ENCODE measurements at places on chromosomes 6 and 20. TPM values are rescaled to one million over a fixed set of nuclear protein-coding genes. Genes with fewer than 3 reads are reported as not detected.
A peak's percentile ranks its signal among the peaks of the same experiment; 100 is the strongest.

HMGN3 gene
- 49.4 TPM for total RNA-seq

GRCh38 chr6:168352096-168352495 lies 32.5 kb upstream of the DACT2 start:
- peaks cover 8% of the 10 kb centered on the region for H3K27me3 ChIP-seq
- H3K36me3 ChIP-seq, result no peaks in the 10 kb centered on the region
- DNase-seq, result no peak

DNA sequence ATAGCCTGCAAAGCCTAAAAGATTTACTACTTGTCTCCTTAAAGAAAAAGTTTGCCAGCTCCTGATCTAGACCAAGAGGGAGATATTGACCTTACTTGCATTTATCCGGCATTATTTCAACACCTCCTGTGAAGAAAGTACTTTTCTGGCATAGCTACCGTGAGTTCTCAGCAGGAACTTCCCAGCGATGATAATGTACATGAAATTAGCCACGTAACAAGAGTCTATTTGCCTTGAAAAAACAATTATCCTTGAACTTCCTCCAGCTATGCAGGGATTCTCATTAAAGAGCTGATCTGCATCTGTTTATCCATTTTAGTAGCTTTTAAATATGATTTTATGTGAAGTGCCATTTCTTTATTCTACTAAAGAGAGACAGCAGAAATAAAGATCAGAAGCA lies 41.7 kb downstream of the ALDH5A1 start:
- H3K4me1 ChIP-seq, result no peaks in the 10 kb centered on the region
- no peak for DNase-seq
- H3K36me3 ChIP-seq, result peaks cover 13% of the 10 kb centered on the region
- no peak overlapping the region for H3K27ac ChIP-seq
- H3K4me3 ChIP-seq, result no peak overlapping the region

BPI gene
- not detected for total RNA-seq

PRSS16 gene
- 0.65 TPM for total RNA-seq

- no peaks in the 10 kb centered on the region for H3K36me3 ChIP-seq
- H3K27me3 ChIP-seq, result peaks cover 34% of the 10 kb centered on the region
- peak within 1 kb of the TSS; percentile 72 for H3K4me3 ChIP-seq
- DNase-seq, result peak; percentile 35
- H3K27ac ChIP-seq, result no peak within 1 kb of the TSS
Measured at GRCh38 chr6:5084781-5085647, at the start of gene PPP1R3G. PPP1R3G (plus strand) TSS chr6:5085341; CDS start chr6:5085486, 145 bp downstream.

- no peaks in the 10 kb centered on the region for H3K36me3 ChIP-seq
- DNase-seq, result no peak
- H3K27ac ChIP-seq, result no peak overlapping the region
Measured at GRCh38 chr6:23654745-23655144, 471.3 kb upstream of the NRSN1 start.

DNA sequence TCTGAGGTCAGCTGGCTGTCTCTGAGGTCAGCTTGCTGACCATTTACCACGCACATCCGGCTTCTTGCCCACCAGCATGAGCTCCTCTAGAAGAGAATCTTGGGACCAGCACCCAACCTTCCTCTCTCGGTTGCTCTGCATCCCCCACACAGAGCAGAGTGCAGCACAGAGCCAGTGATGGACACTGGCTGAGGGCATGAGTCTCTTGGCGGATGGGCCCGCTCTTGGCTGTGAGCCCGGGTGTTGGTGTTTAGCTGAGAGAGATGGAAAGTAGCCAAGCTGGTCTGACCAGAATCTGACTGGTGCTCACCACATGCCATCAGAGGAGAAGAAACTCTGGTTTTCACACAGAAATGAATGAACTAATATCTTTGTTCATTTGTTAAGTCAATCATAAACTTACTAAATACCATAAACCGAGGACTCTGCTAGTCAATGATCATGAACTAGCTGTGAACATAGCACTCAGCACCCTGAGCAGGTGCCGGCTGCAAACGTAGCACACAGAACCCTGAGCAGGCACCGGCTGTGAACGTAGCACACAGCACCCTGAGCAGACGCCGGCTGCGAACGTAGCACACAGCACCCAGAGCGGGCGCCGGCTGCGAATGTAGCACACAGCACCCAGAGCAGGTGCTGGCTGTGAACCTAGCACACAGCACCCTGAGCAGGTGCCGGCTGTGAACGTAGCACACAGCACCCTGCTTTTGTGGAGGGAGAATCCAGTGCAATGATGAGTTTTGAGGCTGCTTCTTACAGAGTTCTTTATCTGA lies 10.4 kb upstream of the THBS2 start:
- no peaks in the 10 kb centered on the region for H3K36me3 ChIP-seq
- no peak overlapping the region for H3K27ac ChIP-seq
- H3K4me3 ChIP-seq, result no peak overlapping the region
- no peak for DNase-seq

HCRTR2 gene
- not detected for total RNA-seq

ABT1 gene
- 27.9 TPM for total RNA-seq

DNA sequence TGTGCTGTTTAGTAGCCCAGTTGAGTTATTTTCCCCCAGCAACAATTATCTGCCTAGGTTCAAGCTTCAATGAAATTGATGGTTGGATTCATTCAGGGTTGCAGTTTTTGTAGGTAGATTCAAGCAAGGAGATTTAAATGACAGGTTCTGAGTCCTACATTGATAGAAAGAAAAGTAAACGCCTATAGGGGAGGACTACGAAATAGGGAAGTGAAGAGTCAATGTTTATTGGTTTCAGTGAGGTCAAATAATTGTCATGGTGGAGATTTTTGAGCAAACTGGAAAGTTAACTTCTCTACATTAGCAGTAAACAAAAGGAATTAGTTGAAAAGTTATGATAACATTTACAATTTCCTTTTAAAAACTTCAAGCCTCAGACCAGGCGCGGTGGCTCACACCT lies 734 bp upstream of the WFDC13 start:
- H3K27me3 ChIP-seq, result peaks cover 18% of the 10 kb centered on the region
- no peak overlapping the region for H3K27ac ChIP-seq
- H3K36me3 ChIP-seq, result no peaks in the 10 kb centered on the region
- no peak overlapping the region for H3K4me3 ChIP-seq
- no peak for DNase-seq

HFE gene
- 0.25 TPM for total RNA-seq

DNA sequence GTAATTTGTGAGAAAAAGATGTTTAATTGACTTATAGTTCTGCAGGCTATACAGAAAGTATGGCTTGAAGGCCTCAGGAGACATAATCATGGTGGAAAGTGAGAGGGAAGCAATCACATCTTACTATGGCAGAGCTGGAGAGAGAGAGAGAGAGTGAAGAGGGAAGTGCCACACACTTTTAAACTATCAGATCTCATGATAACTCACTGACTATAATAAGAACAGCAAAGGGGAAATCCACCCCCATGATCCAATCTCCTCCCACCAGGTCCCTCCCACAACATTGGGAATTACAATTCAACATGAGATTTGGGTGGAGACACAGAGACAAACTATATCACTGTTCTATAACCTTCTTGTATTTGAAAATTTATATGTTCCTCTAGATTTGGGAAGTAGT lies 117.2 kb upstream of the BMP5 start:
- H3K27me3 ChIP-seq, result no peaks in the 10 kb centered on the region
- no peaks in the 10 kb centered on the region for H3K36me3 ChIP-seq
- no peak for DNase-seq

NMBR gene
- not detected for total RNA-seq

- H3K27me3 ChIP-seq, result no peaks in the 10 kb centered on the region
- no peak for DNase-seq
- H3K36me3 ChIP-seq, result no peaks in the 10 kb centered on the region
- H3K27ac ChIP-seq, result no peak overlapping the region
Measured at GRCh38 chr6:140871911-140872310, 1260.8 kb upstream of the GJE1 start.

ZNF391 gene
- total RNA-seq, result 4.5 TPM

GRCh38 chr6:76495909-76496308 lies 423.4 kb upstream of the IMPG1 start:
- H3K4me3 ChIP-seq, result no peak overlapping the region
- H3K4me1 ChIP-seq, result no peaks in the 10 kb centered on the region
- H3K27ac ChIP-seq, result no peak overlapping the region
- DNase-seq, result peak; percentile 2

GPX6 gene
- total RNA-seq, result not detected

GRCh38 chr6:52271852-52272460 lies 12.6 kb downstream of the MCM3 start:
- H3K36me3 ChIP-seq, result peaks cover 84% of the 10 kb centered on the region
- H3K27me3 ChIP-seq, result no peaks in the 10 kb centered on the region
- H3K4me3 ChIP-seq, result no peak overlapping the region
- peaks cover 8% of the 10 kb centered on the region for H3K4me1 ChIP-seq
- DNase-seq, result no peak

MROH8 gene
- 3.1 TPM for total RNA-seq

- H3K4me1 ChIP-seq, result peaks cover 7% of the 10 kb centered on the region
- H3K27ac ChIP-seq, result no peak overlapping the region
- DNase-seq, result no peak
- H3K27me3 ChIP-seq, result peaks cover 2% of the 10 kb centered on the region
Measured at GRCh38 chr6:127262896-127263295, 3.8 kb upstream of the RNF146 start.

GRCh38 chr20:34971561-34972235 lies 16.0 kb downstream of the MYH7B start:
- no peak overlapping the region for H3K4me3 ChIP-seq
- no peaks in the 10 kb centered on the region for H3K27me3 ChIP-seq
- no peaks in the 10 kb centered on the region for H3K36me3 ChIP-seq
- no peak for DNase-seq
- H3K4me1 ChIP-seq, result no peaks in the 10 kb centered on the region

IMPG1 gene
- total RNA-seq, result not detected

- H3K36me3 ChIP-seq, result no peaks in the 10 kb centered on the region
- H3K4me1 ChIP-seq, result no peaks in the 10 kb centered on the region
- H3K4me3 ChIP-seq, result no peak overlapping the region
- no peaks in the 10 kb centered on the region for H3K27me3 ChIP-seq
- no peak for DNase-seq
Measured at GRCh38 chr20:6583134-6583738, 184.2 kb upstream of the BMP2 start.

PTGIS gene
- 1.5 TPM for total RNA-seq

DNA sequence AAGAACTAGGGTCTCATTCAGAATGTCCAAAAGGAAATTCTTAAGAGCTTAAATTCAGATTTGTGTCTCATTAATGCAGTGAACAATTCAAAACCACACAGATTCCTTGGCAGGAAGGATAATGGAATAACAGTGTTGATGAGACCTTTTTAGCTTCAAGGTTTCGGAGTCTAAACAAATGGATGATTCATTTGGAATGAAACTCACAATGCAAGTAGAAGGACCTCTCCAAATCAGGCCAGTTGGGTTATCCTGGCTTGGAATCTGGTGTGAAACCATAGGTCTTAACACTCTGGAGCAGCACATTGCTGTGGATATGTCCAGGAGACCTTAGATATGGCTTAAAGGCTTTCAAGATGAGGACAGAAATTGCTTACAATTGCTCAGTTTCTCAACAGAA lies 44.9 kb downstream of the KCTD20 start:
- peak overlapping the region; percentile 34 for H3K27ac ChIP-seq
- H3K36me3 ChIP-seq, result peaks cover 63% of the 10 kb centered on the region
- peaks cover 3% of the 10 kb centered on the region for H3K4me1 ChIP-seq
- no peak for DNase-seq
- H3K27me3 ChIP-seq, result no peaks in the 10 kb centered on the region
- no peak overlapping the region for H3K4me3 ChIP-seq

GRCh38 chr6:116287689-116288282 lies 8.1 kb upstream of the TSPYL1 start:
- H3K4me3 ChIP-seq, result no peak overlapping the region
- DNase-seq, result no peak
- H3K27ac ChIP-seq, result no peak overlapping the region
- H3K4me1 ChIP-seq, result no peaks in the 10 kb centered on the region
- H3K27me3 ChIP-seq, result no peaks in the 10 kb centered on the region

PI3 gene
- total RNA-seq, result not detected

GRCh38 chr6:144155529-144155928 lies 5.2 kb downstream of the STX11 start:
- peaks cover 55% of the 10 kb centered on the region for H3K4me1 ChIP-seq
- no peak overlapping the region for H3K4me3 ChIP-seq
- no peak for DNase-seq
- H3K27me3 ChIP-seq, result no peaks in the 10 kb centered on the region
- H3K27ac ChIP-seq, result peak overlapping the region; percentile 58
- H3K36me3 ChIP-seq, result peaks cover 73% of the 10 kb centered on the region

DNA sequence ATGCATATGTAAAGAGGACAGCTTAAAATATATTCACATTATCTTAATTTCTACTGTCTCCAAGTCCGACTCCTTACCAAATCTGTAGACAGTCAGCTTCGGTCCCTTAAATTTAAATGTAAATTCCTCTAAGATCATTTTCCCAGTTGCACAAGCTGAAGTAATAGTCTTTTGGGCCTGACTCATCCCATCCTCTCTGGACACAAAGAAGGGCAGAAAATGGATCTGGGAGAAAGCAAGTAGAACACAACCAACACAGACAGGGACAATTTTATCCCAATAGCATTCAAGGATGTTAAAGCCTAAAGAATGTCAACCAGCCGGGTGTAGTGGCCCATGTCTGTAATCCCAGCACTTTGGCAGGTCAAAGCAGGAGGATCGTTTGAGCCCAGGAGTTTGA lies 228.3 kb downstream of the ARHGAP18 start:
- H3K27ac ChIP-seq, result no peak overlapping the region
- no peaks in the 10 kb centered on the region for H3K27me3 ChIP-seq
- no peak for DNase-seq
- H3K4me1 ChIP-seq, result peaks cover 12% of the 10 kb centered on the region
- H3K4me3 ChIP-seq, result no peak overlapping the region
- H3K36me3 ChIP-seq, result peaks cover 2% of the 10 kb centered on the region

TAF11 gene
- 29.3 TPM for total RNA-seq

- no peak overlapping the region for H3K4me3 ChIP-seq
- peaks cover 29% of the 10 kb centered on the region for H3K36me3 ChIP-seq
- DNase-seq, result no peak
- H3K27ac ChIP-seq, result peak overlapping the region; percentile 20
- H3K27me3 ChIP-seq, result no peaks in the 10 kb centered on the region
Measured at GRCh38 chr6:33279971-33280511, 3.1 kb downstream of the B3GALT4 start.

COL11A2 gene
- 1.4 TPM for total RNA-seq

OLIG3 gene
- 0.61 TPM for total RNA-seq

GRCh38 chr6:37060195-37060559 lies 54.7 kb downstream of the FGD2 start:
- peaks cover 7% of the 10 kb centered on the region for H3K4me1 ChIP-seq
- H3K36me3 ChIP-seq, result no peaks in the 10 kb centered on the region
- no peaks in the 10 kb centered on the region for H3K27me3 ChIP-seq
- H3K27ac ChIP-seq, result no peak overlapping the region
- H3K4me3 ChIP-seq, result no peak overlapping the region
- DNase-seq, result no peak

DNA sequence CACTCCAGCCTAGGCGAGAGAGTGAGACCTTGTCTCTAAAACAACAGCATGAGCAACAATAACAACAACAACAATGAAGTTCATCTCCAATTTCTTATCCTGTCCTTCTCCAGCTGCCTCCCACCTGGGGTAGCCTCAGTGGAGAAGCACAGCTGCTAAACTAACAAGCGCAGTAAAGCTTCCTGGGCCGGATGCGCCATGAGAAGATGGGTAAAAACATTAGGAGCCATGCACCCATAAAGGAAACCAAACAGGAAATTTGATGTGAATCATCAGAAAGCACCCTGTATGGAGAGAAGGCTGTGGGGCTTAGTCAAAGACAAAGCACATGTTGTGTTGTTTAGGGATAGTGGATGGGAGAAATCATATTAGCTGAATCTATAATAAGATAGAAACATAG lies 61.1 kb upstream of the CCN6 start:
- peak; percentile 66 for DNase-seq
- H3K4me3 ChIP-seq, result peak overlapping the region; percentile 1
- H3K36me3 ChIP-seq, result peaks cover 4% of the 10 kb centered on the region
- H3K27me3 ChIP-seq, result no peaks in the 10 kb centered on the region

Measured in activated CD8-positive, alpha-beta T cell treated with anti-CD3 and anti-CD28 coated beads for 36 hours (primary cell).